ENCODE measurements at places on chromosomes 7 and 10.

- peak; percentile 9 for DNase-seq
Observed at GRCh38 chr7:101535351-101535751, 93.7 kb downstream of the MYL10 start.

- DNase-seq: peak; percentile 25
Observed at GRCh38 chr7:45088821-45089340, at the start of gene NACAD. TSS of gene NACAD (minus strand) at chr7:45088969. CDS start at chr7:45088894, 75 bp downstream.

GRCh38 chr7:157446322-157446721 is 109.5 kb downstream of the DNAJB6 start:
- no peak for DNase-seq

DNA sequence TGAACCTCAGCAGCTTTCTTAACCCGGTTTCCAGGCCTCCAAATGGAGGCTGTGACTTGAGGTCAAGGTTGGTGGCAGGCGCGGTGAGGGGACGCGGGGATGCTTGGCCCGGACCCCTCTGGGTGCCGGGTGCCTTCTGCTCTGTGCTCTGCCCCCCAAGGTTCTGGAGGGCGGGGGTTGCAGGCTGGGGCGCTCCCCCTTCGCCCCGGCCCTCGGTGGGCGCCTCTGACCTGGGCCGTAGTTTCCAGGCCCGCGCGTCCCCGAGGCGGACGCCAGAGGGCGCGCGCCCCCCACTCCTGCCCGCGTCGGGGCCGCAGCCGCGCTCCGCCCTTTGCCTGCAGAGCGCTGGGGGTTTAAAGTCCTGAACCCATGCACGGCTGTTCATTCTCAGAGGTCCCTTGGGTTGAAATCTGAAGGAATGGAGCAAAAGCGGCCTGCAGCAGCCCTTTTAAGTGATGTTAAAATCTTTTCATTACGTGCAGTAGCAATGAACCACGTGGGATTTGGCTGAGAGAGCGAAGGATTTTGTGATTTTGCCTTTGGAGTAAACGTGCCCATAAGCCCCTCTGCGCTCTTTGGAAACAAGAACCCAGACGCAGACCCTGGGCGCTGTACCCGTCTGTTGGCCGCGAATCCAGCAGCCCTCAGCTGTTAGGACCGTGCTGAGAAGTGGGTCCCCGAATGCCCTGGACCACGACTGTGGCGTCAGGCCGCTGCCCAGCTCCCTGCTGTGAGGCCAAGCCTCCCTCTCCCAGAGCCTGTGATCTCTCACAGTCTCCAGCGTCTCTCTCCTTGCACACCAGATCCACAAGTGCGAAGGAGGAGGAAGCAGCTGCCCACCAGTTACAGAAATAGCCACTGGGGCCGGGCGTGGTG is 135.0 kb downstream of the ACTR3B start:
- peak; percentile 19 for DNase-seq

- peak; percentile 6 for DNase-seq
Observed at GRCh38 chr7:158950914-158951635, 94.7 kb downstream of the DYNC2I1 start.

- DNase-seq: no peak
Observed at GRCh38 chr10:78672918-78673317, 395.8 kb upstream of the ZMIZ1 start.

DNA sequence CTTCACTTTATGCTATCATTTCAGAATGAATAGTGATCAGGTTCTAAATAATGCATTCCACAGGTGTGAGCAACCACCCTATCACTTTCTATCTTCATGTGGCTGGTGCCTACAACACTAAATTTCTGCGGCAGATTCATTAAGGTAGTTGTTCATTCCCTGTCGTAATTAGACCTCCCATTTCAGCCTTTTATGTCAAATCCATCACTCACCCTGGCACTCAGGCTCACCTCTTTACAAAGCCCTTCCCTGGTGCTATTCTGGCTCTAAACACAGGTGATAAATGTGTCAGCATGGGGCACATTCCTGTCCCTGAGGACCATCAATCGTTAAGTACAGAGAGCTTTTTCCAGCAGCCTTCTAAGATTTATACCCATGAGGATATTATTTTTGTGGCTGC is 300.0 kb upstream of the C7orf33 start:
- no peak for DNase-seq

- DNase-seq: peak; percentile 84
Observed at GRCh38 chr7:27160546-27161213, 4.2 kb upstream of the HOXA7 start.

DNA sequence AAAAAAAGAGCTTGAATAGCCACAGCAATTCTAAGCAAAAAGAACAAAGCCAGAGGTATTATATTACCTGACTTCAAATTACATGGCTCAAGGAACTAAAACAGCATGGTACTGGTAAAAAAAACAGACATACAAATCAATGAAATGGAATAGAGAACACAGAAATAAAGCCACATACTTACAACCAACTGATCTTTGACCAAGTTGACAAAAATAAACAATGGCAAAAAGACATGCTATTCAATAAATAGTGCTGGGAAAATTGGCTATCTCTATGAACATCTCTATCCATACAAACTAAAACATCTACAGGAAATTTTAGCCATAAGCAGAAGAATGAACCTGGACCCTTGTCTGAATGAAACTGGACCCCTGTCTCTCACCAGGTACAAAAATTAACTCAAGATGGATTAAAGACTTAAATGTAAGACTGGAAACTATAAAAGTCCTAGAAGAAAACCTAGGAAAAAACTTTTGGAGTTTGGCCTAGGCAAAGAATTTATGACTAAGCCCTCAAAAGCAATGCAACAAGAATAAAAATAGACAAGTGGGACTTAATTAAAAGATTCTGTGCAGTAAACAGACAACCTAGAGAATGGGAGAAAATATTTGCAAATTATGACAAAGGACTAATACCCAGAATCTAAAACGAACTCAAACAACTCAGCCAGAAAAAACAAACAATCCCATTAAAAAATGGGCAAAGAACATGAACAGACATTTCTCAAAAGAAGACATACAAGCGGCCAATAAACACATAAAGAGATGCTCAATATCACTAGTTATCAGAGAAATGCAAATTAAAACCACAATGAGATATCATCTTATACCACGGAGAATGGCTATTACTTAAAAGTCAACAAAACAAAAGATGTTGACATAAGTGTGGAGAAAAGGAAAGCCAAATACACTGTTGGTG is 72.8 kb upstream of the DDC start:
- DNase-seq: no peak

- no peak for DNase-seq
Observed at GRCh38 chr10:118670472-118671124, 75.2 kb upstream of the PRLHR start.

GRCh38 chr10:56856569-56856968 is 495.5 kb upstream of the ZWINT start:
- no peak for DNase-seq

Data from cardiac muscle cell (in vitro differentiated cells and primary cell).